ENCODE measurements at places on chromosomes 5 and 9. TPM values are rescaled to one million over a fixed set of nuclear protein-coding genes. Genes with fewer than 3 reads are reported as not detected.

Gene RNF224
- total RNA-seq, result not detected

Gene PCDHB5
- not detected for total RNA-seq

- DNase-seq, result no peak
Measured at GRCh38 chr5:172910828-172911627, 48.2 kb upstream of the RPL26L1 start.

GRCh38 chr9:1200847-1201251 lies 150.7 kb downstream of the DMRT2 start:
- no peak for DNase-seq

- peak; percentile 16 for DNase-seq
Measured at GRCh38 chr9:132350861-132351315, 3.9 kb downstream of the SETX start.

Gene ROPN1L
- total RNA-seq, result not detected

- no peak for DNase-seq
Measured at GRCh38 chr5:50684721-50685120, 18.3 kb downstream of the PARP8 start.

Gene STPG3
- 0.27 TPM for total RNA-seq

GRCh38 chr9:112271466-112272098 lies 61.8 kb downstream of the PTBP3 start:
- DNase-seq, result no peak

DNA sequence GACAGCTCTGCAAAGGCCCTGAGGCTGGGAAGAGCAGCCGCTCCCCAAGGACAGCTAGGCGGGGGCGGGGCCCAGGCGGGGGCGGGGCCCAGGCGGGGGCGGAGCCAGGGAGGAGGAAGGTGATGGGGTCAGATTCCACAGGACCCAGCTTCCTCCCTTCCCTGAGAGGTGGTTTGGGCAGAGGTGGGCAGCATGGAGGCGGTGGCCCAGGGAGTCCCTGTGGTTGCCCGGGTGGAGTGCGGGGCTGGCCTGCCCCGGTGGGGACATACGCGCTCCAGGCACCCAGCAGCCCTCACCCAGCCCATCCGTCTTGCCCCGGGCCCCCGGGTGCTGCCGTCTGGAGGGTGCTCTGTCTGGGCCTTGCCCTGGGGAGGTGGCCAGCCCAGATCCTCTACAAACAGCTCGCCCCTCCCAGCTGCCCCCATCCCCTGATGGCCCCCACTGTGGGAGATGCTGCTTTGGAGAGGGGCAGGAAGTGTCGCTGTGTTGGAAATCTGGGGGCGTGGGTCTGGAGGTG lies 11.0 kb upstream of the RNU6ATAC start:
- no peak for DNase-seq

- DNase-seq, result no peak
Measured at GRCh38 chr9:109158651-109159050, 8.4 kb downstream of the FRRS1L start.

DNA sequence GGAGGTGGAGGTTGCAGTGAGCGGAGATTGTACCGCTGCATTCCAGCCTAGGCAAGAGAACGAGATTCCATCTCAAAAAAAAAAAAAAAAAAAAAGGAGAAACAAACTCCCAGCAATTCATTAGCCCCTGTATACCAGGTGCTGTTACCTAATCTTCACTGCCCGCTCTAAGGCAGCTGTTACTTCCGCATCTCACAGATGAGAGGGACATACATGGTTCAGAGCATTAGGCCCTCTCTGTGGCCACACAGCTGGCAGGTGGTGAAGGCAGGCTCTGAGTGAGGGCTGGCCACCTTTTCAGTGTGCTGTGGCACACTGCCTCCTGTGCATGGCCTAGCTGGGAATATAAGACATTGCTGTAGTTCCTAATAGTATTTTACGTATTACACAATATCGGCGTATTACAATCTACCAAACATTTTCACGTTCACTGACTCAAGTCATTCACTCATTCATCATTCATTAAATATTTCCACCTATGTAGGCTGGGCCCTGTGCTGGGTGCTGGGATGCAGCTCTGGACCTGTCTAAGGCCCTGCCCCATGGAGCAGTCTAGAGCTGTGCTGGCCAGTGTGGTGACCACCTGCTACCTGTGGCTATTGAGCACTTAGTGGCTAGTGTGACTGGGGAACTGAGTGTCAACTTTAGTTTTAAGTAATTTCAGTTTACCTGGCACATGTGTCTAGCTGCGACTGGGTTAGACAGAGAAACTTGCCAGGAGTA lies 35.8 kb downstream of the RGS3 start:
- DNase-seq, result no peak

Gene SHOC1
- not detected for total RNA-seq

DNA sequence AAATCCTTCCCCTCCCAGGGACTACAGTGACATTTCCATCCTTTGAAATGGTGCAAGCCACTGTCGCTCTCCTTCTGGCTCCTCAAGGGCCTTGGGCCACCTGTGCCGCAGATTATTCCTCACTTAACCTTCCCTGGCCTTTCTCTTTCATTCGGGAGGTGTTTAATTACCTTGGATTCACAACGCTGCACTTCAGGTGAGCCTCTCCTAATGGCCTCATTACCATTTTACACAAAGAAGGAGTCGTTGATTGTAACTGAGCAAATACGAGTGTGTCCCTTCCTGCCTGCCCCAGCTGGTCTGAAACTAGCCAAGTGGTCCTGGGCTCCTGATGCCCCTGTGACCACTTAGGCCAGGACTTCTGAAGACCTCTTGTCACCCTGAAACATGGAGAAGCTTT lies 205.0 kb downstream of the CRB2 start:
- DNase-seq, result no peak

DNA sequence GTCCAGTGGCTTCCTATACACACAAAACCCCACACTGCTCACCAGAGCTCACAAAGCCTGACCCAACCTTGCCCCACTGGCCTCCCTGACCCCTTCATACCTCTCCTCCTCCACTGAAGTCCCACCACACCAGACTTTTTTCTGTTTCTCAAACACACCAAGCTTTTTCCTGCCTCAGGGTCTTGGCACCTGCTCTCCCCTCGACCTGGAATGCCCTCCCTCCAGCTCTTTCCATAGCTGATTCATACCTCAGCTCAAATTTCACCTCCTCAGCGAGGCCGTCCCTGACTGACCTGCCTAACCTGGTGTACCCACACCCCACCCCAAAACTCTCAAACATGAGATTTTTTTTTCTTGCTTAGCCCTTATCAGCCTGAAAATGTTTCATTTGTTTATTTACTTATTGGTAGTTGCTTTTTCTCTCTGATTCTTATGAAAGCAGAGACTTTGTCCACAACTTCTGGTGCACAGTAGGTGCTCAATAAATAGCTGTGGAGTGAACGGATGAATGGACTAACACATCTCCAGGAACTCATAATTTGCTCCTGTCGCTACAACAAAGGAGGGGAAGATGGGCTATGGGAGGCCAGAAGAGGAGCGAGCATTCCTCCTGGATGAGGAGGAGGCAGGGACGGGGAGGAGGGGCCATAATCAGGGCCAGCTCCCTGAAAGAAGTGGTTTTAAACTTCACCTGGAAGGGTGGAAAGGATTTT lies 84.3 kb downstream of the SH3TC2 start:
- no peak for DNase-seq

DNA sequence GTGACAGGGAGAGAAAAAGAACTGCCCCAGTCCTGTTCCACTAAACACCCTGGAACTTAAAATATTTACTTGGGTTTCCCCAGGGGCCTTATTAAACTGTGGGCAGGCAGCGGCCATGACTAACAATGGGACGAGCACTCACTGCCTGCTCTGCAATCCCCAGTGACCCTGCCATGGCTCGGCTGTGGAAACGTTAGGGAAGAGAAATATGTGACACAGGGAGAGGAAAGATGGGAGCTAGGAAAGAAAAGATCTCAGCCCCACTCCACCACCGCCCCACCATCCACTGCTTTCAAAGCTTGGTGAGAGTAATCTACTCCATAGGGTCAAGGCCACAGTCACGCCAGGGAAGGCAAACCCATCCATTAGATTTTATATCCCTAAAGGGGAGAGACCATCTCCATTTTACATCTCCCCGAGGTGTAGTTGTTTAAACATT lies 117.6 kb downstream of the EFNA5 start:
- no peak for DNase-seq

All from CD8-positive, alpha-beta memory T cell (primary cell).